SK-N-SH treated with all-trans-retinoic acid at 6 μM for 48 hours (cell line): ENCODE measurements at places on chromosomes 11 and 22.

DNA sequence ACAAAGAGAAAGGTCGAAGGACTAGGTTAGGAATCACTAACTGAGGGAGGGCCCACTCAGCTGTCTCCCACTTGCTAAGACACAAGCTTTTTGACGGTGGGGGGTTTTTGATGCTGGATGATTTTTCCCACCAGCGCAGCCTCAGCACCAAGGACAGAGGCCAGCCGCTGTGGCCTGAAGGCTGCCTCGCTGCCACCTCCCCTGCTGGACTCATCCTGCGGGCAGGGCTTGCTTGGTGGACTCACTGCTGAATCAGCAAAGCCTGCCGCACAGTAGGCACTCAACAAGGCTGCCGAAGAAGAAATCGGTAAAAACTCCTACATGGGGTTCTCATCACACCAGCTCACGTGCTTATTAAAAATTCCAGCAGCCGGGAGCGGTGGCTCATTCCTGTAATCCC is 2.6 kb downstream of the ALG12 start:
- no peak for ATAC-seq

DNA sequence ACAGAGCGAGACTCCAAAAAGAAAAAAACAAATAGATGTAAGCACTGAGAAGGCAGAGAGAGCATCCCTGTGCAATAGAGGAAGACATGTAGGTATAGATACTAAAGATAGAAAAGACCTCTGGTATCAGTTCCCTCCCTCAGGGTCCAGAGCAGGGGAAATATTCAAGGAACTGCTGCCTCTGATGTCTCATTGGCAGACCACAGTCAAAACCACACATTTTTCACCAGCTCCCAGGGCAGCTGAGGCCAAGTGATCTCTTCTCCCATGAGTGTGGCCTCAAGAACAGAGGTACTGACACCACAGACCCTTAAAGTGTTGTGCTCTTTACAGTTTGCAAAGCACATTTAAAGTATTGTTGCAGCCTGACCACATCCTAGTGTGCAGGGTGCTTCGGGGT is 288.5 kb downstream of the NTM start:
- ATAC-seq: no peak

DNA sequence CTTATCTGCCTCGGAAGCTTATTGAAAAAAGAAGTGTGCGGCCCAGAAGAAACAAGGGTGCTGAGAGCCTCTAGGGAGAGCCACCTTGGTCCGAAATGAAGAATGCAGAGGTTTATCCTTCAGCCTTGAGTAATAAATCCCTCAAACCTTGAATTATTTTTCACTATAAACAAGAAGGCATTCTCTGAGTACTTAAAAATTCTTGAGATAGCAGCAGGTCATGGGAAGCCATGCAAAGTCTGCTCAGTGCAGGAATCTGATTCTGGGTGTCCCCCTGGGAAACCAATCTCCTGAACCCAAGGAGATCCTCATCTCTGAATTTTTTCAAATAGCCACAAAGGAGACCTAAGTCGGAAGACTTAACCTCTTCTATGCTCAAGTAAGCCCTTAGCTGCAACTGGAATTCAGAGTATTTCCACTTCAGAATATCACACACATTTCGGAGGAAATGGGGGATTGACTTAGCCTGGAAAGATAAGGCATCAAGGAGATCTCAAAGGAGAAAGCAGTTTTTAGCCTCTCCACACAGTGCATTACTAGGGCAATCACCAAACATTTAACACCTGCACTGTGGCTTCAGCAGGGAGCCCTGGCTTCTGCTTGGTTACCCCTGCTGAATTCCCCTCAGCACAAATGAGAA is 365.0 kb downstream of the ETS1 start:
- ATAC-seq: no peak

DNA sequence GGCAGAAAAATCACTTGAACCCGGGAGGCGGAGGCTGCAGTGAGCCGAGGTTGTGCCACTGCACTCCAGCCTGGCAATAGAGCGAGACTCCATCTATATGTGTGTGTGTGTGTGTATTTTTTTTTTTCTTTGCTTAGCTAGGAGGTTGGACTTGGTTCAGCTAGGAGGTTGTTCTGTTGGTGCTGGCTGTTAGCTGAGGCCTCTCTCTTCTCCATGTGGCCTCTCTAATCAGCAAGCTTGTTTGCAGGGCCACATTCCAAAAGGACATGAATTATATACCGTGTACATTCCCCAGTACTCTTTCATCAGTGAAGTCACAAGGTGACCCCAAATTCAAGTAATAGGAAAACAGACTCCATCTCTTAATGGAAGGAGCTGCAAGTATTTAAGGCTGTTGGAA is 67.3 kb upstream of the KCNQ1OT1 start:
- ATAC-seq: no peak

- no peak for ATAC-seq
These were observed 35.4 kb downstream of the MOB2 start for GRCh38 chr11:1450949-1451710.

DNA sequence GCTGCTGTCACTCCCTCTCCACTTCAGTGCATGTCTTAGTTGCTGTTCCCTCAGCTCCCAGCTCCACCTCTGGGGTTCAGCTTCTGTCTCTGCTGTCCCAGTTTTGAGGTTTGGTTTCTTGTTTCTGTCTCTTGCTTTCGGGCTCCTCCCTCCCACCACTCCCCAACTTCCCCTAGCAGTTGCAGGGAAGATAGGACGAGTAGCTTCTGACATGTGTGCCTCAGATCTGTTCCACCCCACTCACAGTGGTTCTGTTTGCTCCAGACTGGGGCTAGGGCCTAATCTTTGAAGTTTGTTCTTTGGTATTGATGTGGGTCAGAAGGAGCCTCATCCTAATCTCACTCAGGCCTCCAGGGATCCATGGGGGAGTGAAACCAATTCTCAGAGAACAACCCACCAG is 2.6 kb upstream of the RRM1 start:
- no peak for ATAC-seq
